ENCODE measurements at places on chromosomes 6 and 20.

- DNase-seq, result no peak
Observed at GRCh38 chr6:169656546-169657283, 45.1 kb downstream of the WDR27 start.

GRCh38 chr20:57190536-57191264 is 75.7 kb downstream of the BMP7 start:
- peak; percentile 56 for DNase-seq

GRCh38 chr20:20096421-20096820 is 44.1 kb downstream of the CFAP61 start:
- no peak for DNase-seq

- no peak for DNase-seq
Observed at GRCh38 chr20:53668992-53669391, 75.4 kb upstream of the ZNF217 start.

DNA sequence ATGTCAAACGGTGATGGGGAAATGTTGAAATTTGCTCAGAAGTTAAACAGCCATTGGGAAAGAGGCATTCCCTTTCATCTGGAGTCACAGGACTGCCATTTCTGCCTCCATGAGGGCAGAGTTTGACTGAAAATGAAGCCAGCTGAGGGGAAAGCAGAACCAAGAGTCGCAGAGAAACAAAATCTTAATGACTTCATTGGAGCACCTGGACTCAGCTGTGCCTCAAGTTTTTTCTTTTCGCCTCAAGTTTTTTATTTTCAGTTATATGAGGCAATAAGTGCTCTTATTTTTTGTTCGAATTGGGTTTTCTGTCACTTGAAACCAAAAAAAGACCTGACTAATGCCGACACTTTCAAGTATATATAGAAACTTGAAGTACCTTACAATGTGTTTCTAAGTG is 161.3 kb downstream of the PKHD1 start:
- DNase-seq, result no peak

DNA sequence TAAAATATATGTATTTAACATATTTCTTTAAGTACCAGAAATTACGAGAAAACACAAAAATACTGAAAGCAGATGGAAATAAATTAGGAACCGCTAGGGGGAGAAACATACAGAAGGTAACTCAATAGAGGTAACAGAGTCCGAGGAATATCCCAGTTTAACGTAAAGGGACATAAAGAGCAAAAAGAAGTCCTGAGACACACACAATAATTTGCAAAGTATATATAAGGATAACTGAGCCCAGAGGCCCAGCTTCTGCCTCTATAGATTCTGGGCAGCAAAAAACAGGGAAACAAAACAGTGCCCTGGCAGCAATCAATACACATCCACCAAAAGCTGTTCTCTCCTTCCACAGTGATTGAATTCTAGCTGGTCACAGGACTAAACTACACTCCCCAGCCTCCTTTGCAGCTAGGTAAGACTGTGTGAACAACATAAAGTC is 15.1 kb downstream of the TBC1D32 start:
- DNase-seq, result no peak

DNA sequence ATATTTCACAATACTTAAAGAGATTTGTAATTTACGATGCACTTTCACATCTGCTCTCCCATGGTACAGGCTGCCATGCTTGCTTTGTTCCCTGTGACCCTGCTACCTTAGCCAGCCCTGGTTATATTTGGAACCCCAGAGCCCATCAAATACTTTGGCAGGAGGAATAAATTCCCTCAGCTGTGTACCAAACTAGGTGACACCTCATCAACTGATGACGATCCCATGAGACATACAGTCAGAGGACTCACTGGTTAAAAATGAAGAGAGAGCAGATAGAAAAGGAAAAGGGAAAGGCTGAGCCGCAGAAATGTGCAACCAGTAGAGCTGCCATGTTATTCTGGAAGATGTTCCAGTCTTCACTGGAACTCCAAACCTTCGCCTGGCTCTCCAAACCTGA is 120.0 kb downstream of the SIM1 start:
- no peak for DNase-seq

- no peak for DNase-seq
Observed at GRCh38 chr6:139608466-139609261, 234.2 kb upstream of the CITED2 start.

- DNase-seq, result peak; percentile 52
Observed at GRCh38 chr20:49693435-49694171, 20.1 kb downstream of the B4GALT5 start.

DNA sequence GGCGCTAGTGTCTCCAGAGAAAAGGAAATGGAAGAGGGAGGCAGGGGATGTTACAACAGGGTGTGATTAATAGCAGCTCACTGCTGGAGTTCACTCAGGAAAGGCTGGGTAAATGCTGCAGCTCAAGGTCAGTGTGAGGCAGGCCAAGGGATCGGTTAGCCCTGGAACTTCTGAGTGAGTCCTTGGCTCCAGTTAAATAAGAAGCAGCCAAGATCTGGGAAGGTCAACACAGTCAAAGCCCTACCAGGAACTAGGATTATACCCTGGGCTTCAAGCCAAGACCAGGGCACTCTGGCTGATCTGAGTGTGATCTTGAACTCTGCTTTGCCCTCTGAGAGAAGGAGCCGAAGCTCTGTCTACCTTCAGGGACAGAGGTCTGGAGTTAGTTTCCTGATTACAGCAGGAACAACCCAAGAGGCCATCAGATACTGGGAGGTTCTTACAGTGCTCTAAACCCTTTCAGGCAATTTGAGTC is 44.3 kb downstream of the TPD52L1 start:
- DNase-seq, result peak; percentile 45

GRCh38 chr20:24158281-24158680 is 169.7 kb upstream of the GGTLC1 start:
- DNase-seq, result no peak

DNA sequence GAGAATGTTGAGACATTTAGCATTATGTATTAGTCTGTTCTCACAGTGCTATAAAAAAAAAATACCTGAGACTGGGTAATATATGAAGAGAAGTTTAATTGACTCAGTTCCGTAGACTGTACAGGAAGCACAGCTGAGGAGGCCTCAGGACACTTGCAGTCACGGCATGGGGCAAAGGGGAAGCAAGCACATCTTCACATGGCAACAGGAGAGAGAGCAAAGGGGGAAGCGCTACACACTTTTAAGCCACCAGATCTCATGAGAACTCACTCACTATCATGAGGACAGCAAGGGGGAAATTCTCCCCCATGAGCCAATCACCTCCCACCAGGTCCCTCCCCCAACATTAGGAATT is 26.8 kb upstream of the TFAP2A start:
- DNase-seq, result no peak

GRCh38 chr6:14505401-14505800 is 387.8 kb downstream of the CD83 start:
- no peak for DNase-seq

- peak; percentile 93 for DNase-seq
Observed at GRCh38 chr6:43926634-43927531, 156.9 kb downstream of the VEGFA start.

DNA sequence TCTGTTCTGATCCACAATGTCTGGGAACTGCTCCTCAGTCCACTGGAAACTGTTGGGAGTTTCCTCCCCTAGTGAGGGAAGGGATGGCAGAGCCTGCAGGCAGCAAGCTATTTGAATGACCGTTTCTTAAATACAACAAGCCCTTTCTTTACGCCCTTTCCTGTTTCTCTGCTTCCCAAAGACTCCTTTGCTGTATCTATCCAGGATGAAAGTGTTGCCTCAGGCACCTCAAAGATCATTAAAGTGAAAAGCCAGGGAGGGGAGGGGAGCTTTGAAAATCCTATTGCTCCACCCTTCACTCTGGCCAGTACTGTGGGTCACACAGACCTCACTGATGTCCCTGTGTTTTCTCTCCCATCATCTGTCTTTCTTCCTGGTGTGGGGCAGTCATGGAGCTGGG is 213.1 kb downstream of the RNF144B start:
- no peak for DNase-seq

- DNase-seq, result peak; percentile 94
Observed at GRCh38 chr6:7446619-7447325, 57.2 kb downstream of the RIOK1 start.

GRCh38 chr6:105678516-105678915 is 275.6 kb upstream of the PREP start:
- DNase-seq, result no peak

DNA sequence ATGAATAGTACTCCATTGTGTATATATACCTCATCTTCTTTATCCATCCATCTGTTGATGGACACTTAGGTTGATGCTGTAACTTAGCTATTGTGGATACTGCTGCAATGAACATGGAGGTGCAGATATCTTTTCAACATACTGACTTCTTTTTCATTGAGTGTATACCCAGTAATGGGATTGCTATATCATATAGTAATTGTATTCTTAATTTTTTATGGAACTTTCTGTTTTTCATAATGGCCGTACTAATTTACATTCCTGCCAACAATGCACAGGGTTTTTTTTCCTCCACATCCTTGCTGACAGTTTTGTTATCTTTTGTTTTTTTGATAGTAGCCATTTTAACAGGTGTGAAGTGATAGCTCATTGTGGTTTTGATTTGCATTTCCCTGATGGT is 5.2 kb downstream of the CCN2 start:
- no peak for DNase-seq

- no peak for DNase-seq
Observed at GRCh38 chr6:127332383-127332961, 10.9 kb downstream of the ECHDC1 start.

DNA sequence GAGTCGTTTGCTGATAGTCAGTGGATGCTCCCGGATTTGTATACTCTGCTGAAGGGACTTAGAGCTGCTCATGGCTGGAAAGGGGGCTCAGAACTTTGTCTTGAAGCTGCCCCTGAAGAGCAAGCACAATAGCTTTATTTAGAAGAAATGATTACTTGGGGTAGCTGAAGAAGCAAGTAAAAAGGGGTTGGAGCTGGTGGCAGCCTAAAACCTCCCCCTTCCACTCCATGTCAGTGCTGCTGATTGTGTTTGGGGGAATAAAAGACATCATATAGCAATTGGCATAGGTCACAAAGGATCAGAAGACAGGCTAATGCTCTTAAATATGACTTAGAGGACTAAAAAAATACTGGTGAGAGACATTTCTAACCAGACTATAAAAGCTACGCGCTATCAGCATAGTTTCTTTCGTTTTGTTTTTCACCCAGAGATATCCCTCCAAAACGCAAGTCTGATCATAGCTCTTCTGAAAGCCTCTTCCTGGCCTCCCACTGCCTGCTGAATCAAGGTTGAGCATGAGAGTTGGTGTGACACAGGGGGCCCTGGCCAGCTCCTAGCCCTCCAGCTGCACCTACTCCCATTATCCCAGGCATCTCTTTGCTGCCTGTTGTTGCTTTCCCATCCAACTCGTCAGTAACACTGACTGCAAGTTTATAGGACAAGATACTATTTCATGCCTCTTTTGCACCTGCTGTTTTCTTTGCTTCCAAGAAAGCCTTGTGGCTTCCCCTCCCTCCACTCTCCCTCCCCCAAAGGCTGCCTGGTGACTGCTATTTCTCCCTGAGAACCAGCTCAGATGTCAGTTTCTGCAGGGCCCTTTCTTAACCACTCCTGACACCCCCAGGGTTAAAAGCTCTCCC is 33.9 kb upstream of the SGK1 start:
- no peak for DNase-seq

DNA sequence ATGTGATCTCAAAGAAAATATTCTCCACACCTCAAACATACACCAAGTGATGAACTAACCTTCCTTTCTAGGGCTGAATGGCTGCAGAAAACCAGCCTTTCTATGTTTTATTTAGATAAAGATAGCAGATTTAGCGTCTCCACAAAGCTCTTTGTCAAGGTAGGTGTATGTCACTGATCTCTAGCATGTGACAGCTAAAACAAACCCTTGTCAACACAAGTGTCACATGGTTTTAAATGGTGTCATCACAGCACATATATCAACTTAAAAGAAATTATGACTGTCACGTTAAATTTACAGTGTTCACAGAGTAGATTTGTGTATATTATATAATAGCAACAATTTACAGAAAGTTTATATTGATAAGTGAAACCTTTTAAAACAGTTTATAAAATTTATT is 58.3 kb downstream of the TENT5A start:
- no peak for DNase-seq

DNA sequence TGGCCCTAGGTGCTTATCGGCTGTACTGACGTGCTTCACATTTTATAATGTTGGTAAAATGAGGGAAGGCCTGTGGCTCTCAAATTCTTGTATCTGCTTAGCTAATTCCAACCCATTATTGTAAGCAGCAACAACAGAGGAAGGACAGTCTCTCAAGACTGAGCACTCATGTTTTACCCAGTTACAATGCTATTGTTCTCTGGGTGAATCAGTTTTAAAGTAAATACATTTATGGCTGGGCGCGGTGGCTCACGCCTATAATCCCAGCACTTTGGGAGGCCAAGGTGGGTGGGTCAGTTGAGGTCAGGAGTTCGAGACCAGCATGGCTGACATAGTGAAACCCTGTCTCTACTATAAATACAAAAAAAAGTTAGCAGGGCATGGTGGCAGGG is 194.6 kb downstream of the PRKN start:
- DNase-seq, result no peak

- DNase-seq, result no peak
Observed at GRCh38 chr20:846894-847278, 13.4 kb downstream of the FAM110A start.

- DNase-seq, result peak; percentile 34
Observed at GRCh38 chr6:26312096-26312463, 52.9 kb upstream of the BTN3A2 start.

DNA sequence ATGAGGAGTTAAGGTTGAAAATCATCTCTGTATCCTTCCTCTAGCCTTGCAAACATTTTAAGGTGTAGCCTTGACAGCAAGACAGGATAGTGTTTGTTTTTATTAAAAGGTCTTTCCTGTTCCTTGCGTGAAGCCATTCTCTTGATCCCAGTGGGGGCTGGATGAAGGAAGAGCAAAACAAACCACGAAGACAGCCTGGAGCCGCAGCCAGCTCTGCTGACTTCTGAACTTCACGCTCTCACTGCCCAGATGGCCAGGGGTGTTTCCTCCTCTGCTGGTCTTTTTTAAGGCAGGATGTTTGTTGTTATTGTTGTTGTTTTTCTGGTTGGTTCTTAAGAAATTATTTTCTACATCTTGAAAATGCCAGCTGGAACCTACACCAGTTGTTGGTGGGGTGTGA is 156.4 kb downstream of the MTHFD1L start:
- DNase-seq, result no peak

DNA sequence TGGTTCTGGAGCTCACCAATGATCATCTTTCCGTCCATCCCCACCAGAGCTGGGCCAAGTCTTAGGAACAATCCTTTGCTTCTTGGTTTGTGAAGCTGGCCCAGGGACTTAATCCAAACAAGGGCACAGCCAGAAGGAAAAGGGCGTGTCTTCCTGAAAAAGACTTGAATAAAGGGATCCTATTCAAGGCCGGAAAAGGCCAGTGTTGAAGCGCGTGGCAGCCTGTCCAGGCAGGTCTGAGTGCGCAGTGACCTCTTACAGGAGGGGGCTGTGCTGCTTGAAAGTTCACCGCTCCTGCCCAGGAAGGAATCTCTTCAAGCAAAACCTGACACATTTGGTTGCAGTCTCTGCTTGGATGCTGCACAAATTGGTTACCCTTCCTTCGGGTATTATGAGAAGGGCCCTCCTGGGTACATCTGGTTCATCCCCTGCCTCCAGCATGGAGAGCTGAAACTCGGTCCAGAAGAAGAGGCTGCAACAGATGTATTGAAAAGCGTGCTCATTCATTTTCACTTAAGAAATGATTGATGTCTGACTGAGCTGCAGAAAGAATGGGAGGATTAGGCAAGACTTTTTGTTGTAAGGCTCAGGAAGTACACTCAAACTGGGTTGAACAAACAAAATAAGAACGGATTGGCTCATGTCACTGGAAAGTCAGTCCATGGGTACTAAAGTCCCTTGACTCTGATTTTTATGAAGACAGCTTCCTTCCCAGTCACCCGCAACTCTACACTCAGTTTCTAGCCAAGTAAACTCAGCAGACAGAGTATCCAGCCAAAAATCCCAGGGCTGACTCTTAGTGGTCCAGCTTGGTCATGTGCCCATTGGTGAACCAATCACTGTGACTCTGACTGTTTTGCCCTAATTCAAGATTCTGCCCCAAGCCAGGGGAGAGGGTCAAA is 136.3 kb downstream of the TFAP2C start:
- DNase-seq, result peak; percentile 84
